ENCODE measurements at places on chromosomes 5 and 9. TPM values are rescaled to one million over a fixed set of nuclear protein-coding genes. Genes with fewer than 3 reads are reported as not detected.

Gene PCDHGA12
- total RNA-seq, result not detected

Gene CD72
- total RNA-seq, result 11.5 TPM

Gene IFNK
- not detected for total RNA-seq

Gene SOWAHA
- not detected for total RNA-seq

DNA sequence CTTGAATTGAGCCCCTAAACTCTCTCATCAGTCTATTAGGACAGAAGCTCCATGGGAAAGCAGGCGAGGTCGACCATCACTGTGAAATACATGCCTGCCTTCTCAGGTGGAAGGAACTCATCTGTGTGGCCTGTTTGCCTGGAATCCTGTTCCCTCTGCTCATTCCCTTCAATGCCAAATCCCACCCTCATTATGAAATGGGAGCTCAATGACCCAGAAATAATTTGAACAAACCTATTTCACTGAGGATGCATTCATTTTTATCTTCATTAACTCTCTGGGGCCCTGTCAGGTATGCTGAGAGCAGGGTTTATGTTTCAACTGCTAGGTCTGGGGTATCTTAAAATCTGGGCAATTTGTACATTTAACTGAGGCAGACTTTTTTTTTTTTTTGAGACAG is 142.2 kb downstream of the MED27 start:
- DNase-seq, result no peak

DNA sequence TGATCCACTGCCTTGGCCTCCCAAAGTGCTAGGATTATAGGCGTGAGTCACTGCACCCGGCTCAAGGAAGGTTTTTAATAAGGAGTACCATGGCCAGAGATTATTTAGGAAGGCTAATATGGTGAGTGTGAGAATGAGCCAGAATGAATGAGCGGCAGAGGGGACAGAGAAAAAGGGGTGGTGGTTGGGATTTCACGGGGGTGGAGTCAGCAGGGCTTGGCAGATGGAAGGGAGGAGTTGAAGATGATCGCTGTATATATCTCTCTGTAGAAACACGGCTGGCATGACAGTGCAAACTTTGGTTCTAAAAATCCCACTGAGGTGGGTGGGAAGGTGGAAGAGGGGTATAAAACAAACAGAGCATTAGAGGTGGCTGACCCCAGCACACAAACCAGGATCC is 176.7 kb upstream of the TBC1D2 start:
- no peak for DNase-seq

- DNase-seq, result no peak
Observed at GRCh38 chr9:91082731-91083130, 279.0 kb downstream of the AUH start.

GRCh38 chr5:17279487-17279886 is 62.1 kb downstream of the BASP1 start:
- DNase-seq, result no peak

DNA sequence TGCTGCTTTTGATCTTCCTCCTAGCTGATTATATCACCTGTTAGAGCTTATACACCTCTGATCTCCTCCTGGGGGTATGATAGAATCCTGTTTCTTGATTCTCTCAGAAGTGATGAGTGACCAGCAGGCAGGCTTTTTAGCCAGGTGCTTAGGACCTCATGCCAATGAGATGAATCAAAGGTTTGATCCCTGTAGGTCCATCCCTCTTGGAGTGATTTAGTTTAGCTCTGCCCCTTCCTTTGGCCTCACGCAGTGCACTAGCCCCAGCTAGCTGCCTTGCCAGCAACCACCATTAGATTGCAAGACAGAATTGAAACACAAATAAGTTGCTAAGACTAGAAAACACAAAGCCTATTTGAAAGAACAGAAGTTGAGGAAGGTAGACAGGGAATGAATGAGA is 84.4 kb downstream of the ZSWIM6 start:
- no peak for DNase-seq

- DNase-seq, result no peak
Observed at GRCh38 chr9:14221119-14221518, 92.8 kb downstream of the NFIB start.

DNA sequence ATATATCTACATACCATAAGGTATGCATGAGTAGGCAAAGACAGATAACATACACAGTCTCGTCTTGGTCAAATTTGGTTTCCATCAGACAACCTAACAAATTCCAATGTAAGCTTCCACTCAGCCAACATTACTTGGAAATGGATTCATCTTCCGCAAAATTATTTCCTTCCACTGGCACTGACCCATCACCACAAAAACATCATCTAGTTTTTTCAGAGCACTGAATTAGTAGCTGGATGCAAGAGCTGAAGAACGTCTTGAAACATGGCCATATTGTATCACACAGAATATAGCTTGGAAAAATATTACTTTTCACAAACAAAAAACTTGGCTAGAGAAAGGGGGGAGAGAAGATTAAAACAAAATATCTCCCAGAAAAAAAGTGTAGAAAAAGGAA is 73.5 kb downstream of the EFNA5 start:
- DNase-seq, result no peak

GRCh38 chr5:146703499-146703898 is 175.1 kb downstream of the PPP2R2B start:
- DNase-seq, result no peak

DNA sequence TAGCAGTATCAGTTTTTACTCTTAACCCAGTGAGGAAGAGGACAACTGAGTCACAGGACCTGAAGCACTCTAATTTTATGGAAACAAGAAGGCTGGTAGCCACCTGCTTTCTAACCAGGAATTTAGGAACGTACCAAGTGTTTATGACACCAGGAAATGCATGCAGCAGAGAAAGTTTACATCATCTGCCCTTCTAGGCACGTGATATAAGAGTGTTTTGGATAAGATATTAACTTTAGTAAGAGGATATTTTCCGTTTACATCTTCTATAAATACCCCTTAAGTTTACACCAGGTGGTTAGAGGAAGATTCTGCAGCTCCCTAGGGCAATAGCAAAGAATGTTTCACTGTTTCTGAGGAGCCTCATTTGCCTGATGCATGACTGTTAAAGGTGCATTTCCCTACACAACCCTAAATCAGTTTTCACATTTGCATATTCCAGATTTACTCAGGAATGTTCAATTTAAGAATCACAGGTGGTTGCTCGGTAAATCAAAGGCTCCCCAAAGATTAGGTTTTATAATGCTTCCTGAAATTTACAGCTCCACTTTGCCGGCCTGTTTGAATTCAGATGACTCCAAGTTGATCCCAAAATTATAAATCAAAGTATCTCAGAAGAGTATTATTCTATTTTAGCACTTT is 1.8 kb downstream of the TSC1 start:
- DNase-seq, result no peak

DNA sequence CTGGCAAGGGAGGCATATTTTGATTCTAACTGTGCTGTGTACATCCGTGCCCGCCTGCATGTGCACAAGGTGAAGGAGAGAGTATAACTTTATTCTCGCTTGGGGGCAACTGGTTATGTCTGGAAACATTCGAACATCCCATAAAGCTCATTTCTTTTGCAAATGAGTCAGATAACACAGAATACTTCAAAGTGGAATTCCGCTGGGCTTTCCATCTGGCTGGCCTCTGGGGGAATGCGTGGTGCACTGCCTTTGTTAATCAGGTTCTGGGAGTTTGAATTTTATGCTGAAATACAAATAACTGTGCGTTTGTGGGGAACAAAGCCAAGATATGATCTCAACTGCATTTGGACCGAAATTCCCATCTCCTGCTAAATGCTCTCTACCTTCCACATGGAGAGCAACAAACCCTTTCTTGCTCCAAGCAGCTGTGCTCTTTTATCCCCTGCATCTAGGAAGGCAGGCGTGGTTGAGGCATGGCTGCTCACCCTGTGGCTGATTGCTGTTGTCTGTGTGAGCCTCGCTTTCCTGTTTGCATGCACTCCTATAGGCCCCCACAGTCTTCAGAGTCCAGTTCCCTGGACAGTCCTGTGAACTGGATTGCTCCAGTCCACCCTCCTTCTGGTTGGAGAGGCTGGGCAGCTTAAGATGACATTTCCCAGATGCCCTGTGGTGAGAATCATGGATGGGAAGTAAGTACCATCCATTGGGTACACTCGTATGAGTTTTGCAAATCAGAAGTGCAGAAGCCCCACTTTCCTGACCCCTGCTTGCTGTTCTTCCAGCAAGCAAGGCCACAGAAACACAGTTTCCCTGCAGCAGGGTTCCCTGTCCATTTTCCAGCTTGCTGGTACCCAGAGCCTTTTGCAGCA is 82.9 kb upstream of the ALDH1B1 start:
- no peak for DNase-seq

DNA sequence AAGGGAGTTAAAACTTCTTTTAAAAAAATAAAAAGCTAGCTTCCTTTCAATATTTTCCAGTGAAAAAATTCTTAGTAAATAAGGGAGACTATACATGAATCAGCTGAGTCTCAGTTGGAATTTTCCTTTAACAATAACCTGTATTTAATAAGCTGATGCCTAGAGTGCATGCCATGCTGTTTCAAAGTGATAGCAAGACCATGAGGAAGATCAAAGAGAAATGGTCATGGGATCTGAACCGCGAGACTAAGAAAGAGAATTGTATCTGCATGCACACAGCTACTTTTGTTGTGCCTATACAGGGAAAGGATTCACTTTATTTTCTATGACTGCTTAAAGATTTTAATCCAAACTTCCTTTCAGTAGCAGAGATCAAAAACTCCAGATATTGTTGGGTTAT is 2217.0 kb downstream of the MAT2B start:
- no peak for DNase-seq

DNA sequence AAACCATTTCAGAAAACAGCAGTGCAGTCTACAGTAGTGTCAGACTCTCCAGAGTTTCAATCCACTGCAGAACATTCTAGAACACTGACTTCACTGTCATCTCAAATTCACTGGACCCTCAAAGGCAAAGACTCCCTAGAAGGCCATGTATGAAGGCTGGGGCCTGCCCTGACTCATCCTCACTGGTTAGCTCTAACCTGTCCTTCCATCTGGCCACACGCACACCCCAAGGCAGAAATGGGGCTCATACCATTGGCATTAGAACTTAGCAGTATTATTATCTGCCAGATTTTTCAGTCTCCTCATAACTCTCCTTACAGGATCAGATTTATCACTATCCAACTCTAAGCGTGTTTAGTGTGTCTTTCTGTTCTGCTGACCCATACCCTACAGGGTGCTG is 20.4 kb downstream of the S1PR3 start:
- DNase-seq, result no peak
